ENCODE measurements at places on chromosomes 3 and 15.

DNA sequence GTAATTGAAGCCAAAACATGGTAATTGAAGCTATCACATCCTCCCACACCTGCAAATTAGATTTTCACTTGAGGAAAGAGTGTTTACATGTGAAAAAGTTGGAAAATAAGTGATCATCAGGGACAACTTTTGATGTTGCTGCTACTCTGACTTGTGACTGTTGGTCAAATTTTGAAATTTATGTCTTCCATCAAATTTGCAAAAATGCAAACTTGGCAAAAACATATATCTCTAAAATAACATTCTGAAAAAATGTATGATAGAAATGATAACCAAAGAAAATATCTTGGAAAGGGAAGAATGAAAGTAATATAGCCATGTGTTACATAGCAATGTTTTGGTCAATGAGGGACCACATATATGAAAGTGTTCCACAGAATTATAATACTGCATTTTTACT lies 703.9 kb upstream of the SEMA6D start:
- DNase-seq, result no peak

GRCh38 chr3:190429681-190430080 lies 20.0 kb downstream of the TMEM207 start:
- no peak for DNase-seq

DNA sequence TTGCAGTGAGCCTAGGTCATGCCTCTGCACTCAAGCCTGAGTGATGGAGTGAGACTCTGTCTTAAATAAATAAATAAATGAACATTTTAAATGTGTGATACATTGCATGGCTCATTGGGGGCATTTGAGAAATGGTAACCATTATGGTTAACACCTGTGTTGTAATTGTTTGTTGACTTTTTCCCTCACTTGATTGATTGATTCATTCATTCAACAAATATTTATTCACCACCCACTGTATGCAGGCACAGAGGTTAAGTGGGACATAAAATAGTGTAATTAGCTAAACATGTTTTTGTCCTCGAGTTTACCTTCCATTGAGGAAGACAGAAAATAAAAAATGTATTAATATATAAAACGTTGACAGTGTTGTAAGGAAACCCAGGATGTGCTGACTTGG lies 127.1 kb upstream of the ANKRD28 start:
- DNase-seq, result no peak

DNA sequence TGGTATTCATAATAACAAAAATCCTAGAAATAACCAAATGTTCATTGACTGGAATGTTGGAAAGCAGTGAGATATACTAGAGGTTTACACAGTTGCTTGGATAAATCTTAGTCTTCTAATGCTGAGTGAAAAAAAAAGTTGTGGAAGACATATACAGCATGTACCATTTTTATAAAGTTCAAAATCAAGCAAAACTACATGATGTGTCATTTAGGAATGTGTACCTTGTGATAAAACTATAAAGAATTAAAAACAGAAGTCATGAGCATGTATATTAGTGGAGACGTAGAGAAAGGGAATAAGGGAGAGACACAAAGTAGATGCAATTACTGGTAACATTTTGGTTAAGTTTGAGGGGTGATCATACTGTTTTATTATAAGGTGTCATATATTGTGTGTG lies 45.2 kb downstream of the FBXL2 start:
- DNase-seq, result no peak

DNA sequence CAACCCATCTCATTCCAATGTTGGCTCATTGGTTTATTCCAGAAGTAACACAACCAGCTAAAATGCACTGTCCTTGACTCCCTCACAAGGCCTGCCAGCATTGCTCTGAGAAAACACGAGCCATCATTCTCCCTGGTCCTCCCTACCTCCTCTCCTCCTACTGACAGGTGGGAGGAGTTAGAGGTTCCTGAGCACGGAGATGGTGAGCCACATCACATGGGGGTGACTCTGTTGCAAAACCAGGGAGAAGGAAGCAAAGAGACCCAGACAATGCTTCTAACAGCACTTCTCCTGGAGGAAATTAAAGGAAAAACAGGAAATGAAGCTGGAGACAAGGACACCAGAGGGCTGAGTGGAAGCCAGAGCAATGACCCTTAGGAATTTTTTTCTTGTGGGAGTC lies 667.4 kb downstream of the NTRK3 start:
- DNase-seq, result no peak

- no peak for DNase-seq
Measured at GRCh38 chr3:188274249-188274915, 120.4 kb downstream of the LPP start.

GRCh38 chr3:126867863-126868200 lies 115.1 kb upstream of the PLXNA1 start:
- no peak for DNase-seq

DNA sequence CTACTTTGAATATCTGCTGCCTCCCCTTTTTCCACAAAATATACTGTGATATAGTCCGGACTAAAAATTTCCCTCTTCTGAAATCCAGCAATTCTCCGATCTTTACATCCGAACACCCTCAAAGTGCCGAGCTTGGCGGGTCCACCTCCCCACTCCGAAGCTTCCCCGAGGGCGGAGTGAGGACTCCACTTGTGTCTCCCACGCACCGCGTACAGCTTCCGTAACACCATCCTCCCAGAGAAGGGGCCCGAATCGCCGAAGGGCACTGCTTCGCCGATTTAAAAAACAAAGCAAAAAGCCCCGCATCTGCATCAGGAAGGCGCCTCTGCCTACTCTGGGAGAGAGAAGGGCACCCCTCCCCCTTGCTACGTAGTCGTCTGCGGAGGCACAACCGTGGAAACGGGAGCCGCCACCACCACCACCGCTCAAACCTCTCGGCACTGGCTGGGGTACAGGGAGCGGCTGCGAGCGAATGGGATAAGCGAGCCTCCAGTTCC lies 551 bp downstream of the NCBP2 start:
- no peak for DNase-seq

DNA sequence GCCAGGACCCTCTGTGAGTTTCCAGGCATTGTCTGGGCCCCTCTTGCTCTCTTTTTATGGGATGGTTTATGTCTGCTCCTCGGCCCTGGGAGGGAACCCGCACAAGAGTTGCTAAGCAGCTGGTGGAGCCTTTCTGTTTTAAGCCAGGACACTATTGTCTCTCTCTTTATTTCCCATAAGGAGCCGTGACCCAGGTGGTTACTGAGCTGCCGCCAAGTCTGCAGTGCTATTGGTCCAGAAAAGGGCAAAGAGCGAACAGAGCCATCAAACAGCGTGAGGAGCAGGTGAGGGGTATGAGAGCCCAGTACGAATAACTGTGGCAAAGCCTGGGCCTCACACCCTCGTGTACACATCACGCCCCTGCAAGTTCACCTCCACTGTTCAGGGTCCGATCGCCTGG lies 280.2 kb downstream of the SHQ1 start:
- DNase-seq, result no peak

DNA sequence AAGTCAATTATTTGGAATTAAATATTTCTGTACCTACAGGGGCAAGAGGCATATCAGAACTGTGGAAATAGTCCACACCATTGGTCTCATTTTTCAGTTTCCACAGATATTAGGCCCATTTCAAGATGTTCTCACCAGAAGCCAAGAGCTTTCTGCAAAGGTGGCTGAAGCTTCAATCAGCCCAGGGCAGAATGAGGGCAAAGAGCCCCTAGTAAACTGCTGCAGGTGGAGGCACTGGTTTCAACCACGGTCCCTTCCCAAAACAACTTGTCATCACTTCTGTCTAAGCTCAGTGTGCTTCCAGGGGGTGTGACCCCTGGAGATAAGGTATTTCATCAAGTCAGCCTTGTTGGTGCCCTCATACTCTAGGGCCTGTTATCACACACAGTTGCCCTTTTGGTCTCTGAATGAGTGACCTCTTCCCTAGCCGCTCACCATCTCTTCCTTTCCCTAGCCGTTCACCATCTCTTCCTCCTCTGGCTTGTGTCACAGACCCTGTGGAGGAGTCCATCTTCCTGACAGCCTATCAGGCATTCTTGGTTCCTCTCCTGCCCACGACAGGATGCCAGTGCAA lies 21.2 kb downstream of the IL17RD start:
- no peak for DNase-seq

DNA sequence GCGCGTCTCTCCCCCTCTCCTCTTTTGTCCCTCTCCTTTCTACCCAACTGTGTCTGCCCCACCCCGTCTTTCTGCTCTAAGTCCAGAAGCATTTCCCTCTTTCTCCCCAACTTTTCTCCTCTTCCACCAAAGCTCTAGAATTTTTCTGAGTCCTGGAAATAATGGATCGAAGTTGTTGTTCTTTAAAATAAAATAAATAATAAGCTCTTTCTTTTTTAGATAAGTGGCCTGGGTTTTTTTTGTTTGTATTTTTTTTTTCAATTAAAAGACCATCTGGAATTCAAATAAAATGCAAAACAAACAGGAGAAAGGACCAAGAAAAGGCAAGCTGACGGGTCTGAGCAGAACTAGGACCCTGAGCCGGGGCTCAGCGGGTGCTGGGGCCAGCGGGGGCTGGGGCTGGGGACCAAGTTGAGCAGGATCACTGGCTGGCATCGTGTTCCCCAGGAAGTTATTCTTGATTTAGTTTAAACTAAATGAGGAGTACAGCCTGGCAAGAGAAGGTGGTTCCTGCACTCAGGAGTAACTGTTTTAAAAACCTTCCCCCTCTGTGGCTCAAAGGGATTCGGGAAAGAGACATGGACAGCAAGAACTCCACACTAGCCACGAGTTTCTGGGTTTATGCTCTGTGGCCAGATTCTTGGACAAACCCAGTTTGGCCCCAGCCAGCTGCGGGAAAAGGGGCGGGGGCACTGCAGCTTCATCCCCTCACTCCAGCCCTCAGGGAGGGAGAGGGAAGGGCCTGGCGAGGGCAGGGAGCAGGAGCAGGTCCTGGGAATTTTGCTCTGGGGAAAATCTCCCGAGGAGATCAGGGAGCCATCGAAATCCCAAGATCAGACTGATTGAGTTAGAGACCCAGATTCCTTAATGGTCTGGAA lies 8.4 kb downstream of the GATA2 start:
- DNase-seq, result no peak

DNA sequence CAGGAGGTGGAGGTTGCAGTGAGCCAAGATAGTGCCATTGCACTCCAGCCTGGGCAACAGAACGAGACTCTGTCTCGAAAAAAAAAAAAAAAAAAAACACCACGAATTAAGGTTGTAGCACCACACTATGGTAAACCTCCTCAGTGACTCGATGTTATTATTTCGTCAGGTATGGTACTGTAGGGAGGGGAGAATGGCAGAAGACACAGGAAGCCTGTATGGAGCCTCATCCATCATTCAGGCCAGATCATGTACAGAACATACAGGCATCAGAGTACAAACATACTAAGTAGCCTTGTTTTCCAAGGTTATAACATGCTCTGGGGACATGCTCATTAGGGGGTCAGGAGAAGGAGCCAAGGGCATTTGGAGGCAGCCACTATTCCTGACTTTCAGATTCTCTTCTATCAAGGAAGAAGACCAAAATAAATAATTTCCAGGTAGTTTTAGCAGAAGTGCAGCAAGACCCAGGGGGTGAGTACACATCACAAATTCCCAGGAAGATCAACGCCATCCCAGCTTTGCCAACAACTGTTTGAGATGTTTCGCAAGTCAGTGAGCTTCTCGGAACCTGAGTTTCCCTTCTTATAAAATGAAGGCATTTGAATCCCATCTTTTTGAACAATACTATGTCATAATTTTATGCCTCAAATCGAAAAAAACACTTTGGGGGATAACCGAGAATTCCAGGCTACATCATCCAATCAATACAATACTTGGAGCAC lies 79.8 kb downstream of the FOXP1 start:
- DNase-seq, result no peak

DNA sequence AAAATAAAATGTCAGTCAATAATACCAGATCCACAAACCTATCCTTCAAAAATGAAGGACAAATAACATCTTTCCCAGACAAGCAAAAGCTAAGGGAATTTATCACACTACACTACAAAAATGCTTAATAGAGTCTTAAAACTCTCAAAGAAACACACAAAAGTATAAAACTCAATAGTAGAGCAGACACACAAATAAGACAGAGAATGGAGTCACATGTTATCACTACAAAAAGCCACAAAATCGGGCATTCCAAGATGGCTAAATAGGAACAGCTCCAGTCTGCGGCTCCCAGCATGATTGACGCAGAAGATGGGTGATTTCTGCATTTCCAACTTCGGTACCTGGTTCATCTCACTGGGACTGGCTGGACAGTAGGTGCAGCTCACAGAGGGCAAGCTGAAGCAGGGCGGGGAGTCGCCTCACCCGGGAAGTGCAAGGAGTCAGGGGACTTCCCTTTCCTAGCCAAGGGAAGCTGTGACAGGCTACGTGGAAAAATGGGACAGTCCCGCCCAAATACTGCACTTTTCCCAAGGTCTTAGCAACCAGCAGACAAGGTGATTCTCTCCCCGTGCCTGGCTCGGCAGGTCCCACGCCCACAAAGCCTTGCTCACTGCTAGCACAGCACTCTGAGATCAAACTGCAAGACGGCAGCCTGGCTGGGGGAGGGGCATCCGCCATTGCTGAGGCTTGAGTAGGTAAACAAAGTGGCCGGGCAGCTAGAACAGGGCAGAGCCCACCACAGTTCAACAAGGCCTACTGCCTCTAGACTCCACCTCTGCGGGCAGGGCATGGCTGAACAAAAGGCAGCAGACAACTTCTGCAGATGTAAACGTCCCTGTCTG lies 46.3 kb downstream of the SENP7 start:
- no peak for DNase-seq
